ENCODE measurements at places on chromosomes 4 and X.

DNA sequence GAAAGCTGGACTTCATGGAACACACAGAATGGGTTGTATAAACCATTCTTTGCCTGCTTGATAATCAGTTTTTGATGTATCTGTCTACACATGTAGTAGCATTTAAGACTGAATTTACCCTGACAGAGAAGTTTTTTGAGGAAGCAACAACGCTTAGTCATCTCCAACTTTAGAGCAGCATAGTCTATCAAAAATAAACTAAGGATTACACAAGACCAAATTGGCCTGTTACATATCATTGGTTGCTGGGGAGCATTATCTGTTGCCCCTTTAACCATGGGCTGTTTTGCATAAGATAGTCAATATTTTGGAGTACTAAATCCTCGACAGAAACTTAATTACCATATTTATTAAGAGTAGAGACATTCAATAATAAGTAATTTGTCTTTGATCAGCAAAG, 347.4 kb downstream of the FAM47B start:
- DNase-seq, result no peak

DNA sequence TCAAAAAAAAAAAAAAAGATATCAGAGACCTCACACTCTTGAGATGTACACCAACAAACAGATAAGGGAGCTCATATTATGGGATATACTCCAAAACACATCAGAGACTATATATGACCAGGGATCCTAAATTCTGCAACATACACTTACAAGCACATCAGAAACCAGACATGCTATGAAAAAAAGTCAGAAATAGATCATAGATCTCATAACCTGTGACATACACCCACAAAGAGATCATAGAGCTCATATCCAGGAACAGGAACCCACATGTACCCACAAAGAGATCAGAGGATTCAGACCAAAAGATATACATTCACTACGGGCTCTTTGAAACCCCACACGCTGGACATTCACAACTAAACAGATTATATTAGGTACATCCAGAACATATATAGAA, 30.1 kb downstream of the SUV39H1 start:
- DNase-seq, result no peak

- no peak for DNase-seq
Observed at GRCh38 chrX:129750971-129751370, 12.2 kb downstream of the XPNPEP2 start.

DNA sequence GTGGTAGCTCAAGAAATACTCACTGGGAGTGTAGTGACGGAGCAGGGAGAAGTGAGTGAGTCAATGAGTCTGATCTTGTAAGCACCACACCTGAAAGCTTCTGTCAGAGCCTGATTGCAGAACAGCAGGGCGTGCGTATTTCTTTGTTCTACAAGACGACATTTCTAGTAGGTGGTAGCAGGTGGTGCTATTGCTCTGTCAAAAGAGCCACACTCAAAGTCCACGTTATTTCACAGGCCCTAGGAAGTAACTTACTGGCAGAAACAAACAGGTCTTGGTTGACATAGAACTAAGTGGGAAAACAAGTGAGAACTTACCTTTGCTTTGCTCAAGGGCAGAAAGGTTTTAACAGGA, 46.4 kb upstream of the SPRY1 start:
- DNase-seq, result peak; percentile 76

- DNase-seq, result no peak
Observed at GRCh38 chr4:13597141-13597540, 30.4 kb downstream of the BOD1L1 start.

DNA sequence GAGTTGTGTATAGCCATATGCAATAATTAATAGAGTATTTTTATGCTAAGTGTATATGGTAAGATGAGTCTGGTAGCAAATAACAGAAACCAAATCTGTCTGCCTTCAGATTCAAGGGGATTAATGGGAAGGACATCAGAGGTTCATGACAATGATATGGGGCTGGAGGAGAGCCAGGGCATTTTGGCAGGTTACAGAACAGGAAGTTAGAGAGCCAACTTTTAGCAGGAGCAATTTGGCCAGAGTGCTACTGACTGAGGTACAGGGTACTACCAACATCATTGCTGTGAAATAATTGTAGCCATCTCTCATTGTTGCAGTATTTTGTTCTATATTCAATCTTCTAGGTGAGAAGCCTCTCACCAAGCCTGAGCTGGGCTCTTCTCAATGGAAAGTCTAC, 210.9 kb upstream of the FAM47A start:
- no peak for DNase-seq

DNA sequence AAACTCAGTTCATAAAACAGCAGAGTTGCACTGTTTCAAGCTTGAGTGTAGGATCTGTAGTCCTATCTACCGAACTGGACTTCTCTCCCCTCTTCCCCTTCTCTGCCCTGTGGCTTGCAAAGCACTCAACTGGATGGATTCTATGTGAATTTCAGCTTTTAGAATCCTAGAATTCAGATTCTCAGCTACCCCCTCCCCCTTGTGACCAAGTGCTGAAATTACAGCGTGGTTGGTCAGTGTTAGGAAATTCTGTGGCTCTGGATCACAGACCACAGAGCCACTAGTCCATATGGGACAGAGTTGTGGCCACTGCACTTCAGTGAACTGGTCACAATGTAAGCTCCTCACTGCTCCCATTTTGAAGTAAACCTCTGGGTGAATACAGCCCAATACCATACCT, 64.6 kb upstream of the TRPC5 start:
- no peak for DNase-seq

DNA sequence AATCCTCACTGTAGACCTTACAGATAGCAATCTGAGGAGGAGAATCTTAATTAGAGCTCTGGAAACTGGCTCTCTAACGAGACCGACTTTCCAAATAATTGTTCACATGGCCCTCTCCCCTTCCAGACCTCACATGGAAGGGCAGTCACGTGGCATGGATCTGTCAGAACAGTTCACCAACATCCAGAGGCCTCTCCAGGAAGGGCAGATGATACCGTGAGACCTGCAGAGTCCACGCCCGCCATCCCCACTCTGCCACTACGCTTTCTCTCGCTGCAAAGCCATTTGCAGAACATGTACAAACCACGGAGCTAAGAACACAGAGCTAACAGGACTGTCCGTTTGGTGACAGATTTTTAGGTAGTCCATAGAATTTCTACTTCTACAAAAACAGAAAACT, 20.7 kb downstream of the FAT1 start:
- DNase-seq, result no peak

- no peak for DNase-seq
Observed at GRCh38 chrX:39886282-39886681, 211.5 kb downstream of the BCOR start.

- DNase-seq, result no peak
Observed at GRCh38 chr4:173334891-173335752, 964 bp upstream of the HMGB2 start.

- DNase-seq, result no peak
Observed at GRCh38 chr4:122854447-122855352, 28.1 kb downstream of the FGF2 start.

- DNase-seq, result no peak
Observed at GRCh38 chr4:168540503-168541265, 43.8 kb downstream of the PALLD start.

DNA sequence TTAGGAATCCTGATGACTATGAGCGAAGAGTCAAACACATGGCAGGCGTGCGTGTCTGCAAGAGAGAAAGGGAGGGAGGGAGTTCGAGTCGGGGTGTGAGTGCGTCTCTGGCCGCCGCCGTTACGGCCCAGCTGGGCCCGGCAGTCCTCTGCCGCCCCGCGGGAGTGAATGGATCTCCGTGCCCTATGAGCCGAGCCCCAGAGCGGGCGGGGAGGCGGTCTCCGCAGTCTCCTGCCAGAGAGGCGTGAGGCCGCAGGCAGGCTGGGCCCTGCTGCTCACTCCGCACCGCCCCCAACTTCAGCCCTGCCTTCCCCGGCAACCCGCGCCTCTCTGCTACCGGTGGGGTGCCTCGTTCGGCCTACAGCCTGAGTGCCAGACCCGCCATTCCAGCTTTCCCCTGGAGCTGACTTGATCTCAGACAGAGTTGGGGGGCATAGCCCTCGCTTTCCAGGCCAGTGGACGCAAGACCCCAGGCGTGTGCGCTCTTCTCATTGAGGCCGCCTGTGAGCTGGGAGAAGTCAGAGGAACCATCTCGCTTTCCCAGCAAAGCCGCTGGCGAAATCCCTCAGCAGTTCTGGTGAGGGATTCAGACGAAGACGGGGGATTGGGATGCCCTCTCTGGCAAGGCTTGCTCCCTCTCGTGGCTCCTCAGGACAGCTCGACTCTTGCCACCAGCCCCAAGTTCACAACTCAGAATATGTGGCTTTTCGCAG, 1.4 kb downstream of the SLC16A2 start:
- no peak for DNase-seq

- no peak for DNase-seq
Observed at GRCh38 chrX:136204571-136204970, 46.6 kb downstream of the MAP7D3 start.

- DNase-seq, result peak; percentile 33
Observed at GRCh38 chrX:135396109-135396508, 25.6 kb upstream of the SMIM10L2A start.

DNA sequence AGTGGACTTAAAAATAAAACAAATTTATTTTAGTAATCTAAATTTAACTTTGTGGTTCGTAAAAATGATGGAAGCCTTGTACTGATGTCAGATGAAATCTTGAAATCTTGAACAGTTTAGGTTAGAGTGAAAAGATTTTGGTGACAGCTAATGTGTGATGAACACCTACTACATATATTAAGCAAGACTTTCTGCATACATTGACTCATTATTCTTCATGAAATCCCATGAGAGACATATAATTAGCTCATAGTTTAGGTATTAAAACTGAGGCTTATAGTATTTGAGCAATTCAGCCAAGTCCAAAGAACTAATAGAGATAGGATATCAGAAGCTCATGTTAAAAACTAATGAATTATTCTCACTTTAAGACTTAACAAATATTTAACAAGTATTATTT, 66.9 kb upstream of the PCDH7 start:
- no peak for DNase-seq

Data from epithelial cell of prostate (primary cell).